ENCODE measurements at places on chromosomes 13 and 19.
A peak's percentile ranks its signal among the peaks of the same experiment; 100 is the strongest.

- no peak for DNase-seq
These were observed 481.4 kb downstream of the SUCLA2 start for GRCh38 chr13:47519626-47520025.

GRCh38 chr13:32001769-32002168, 29.8 kb upstream of the FRY start:
- DNase-seq, result no peak

DNA sequence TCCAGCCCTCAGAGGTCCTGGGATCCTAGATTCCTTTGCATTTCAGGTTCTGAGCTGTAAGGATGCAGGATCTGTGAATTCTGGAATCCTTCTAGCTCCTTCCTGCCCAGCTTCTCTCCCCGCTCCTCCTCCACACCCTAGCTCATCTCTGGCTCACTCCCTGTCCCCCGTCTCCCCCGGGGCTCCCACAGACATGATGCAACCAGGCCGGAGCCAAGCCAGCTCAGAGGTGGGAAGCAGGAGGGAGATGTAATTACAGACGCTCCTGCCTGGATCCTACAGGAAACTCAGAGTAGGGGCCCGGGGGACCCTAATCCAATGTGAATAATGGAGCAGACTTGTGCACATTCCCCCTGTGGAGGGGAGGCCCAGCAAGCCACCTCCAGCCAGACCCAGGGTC, 4.5 kb downstream of the GNG8 start:
- no peak for DNase-seq

DNA sequence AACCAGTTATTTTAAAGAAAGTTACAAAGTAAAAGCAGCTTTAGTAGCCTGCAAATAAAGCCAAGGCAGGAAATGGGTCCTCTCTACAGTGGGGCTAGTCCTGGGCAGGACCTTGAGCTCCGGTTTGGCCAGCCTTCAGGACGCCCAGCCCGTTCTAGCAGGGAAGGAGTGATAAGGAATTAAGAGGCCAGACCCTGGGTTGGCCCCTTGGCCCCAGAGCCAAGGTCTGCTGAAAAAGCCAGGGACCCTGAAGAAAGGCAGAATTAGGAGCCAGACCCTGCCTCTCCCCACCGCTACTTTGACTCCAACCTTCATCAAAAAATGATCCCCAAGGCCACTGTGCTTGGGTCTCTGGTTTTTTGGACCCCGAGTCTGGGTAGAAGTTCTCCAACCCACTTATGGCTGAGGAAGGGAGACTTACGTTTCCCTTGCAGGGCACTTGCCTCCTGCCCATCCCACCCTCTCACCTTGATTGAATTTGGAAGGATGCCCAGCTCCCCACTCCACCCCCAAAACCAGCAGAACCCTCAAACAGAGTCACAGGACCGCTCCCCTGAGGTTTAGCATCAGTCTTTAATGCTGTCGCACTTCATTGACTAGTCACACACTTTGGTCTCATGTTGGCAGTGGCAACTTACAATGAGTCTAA, 3.9 kb downstream of the DNAJB1 start:
- DNase-seq, result no peak

- no peak for DNase-seq
These were observed 52.4 kb downstream of the TEX29 start for GRCh38 chr13:111372651-111373425.

GRCh38 chr19:1079566-1080111, 12.7 kb downstream of the ARHGAP45 start:
- no peak for DNase-seq

GRCh38 chr19:10899151-10899653, 27.8 kb downstream of the CARM1 start:
- no peak for DNase-seq

DNA sequence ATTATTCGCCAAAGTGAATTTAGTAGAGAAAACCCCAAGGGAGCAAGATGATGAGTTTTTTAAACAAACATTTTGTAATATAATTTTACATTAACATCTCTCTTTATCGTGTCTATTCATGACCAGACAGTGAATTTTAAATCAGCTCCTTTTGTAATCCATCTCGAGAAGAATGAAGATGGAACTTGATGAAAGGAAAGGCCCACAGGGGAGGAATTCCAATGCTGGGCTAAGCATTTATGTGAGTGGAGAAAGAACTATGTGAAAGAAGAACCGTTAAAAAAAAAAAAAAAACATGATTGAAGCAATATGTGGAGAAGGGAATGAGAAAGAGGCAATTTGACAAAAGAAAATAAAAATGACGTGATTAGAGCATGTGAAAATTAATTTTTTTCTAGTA, 170.6 kb downstream of the KCTD12 start:
- DNase-seq, result no peak

GRCh38 chr19:29273000-29273640, 60.2 kb upstream of the UQCRFS1 start:
- DNase-seq, result no peak

DNA sequence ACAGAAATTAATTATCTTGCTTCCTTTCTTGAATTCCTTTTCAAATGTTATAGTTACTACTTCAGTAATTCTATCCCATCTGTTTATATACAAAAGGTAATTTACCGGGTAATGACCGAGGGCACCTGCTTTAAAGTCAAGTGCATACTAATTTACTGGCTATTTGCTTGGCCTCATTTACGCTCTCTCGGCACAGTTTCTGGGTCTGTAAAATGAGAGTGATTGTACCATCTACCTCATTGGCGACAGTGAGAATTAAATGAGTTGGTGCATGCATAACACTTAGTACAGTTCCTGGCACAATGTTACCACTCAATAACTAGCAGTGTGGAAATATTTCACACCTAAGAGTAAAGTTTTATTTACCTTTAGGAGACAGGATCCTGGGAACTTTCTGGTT, 111.6 kb downstream of the GGACT start:
- no peak for DNase-seq

DNA sequence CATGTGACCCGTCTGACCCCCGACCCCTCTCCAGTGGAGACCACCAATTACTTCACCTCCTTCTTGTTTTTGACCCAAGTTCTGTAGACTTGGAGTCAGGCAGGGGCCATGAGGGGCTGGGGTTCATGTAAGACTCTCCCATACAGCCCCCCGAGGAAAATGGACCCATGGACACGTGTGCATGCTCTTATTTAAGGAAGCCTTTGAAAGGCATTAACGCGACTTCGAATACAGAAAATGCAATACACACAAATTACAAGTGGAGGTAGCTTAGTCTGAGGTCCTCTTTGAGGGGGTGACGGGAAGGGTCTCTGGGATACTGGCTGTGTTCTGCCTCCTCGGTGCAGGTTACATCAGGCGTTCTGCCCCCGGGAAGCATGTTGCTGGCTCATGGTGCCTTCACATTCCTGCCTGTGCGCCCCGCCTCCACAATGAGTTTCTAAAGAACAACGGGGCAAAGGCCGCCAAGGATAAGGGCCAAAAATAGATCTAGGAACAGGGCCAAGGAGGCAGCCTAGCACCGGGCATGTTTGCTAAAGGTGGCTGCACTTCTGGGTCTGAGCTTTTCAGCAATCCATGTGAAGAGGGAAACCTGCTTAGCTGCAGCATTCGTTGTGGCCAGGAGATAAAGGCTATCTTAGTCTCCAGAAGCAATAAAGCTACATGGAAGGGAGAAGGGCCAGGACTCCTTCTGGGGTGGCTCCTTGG, 54.5 kb downstream of the RAB20 start:
- no peak for DNase-seq

DNA sequence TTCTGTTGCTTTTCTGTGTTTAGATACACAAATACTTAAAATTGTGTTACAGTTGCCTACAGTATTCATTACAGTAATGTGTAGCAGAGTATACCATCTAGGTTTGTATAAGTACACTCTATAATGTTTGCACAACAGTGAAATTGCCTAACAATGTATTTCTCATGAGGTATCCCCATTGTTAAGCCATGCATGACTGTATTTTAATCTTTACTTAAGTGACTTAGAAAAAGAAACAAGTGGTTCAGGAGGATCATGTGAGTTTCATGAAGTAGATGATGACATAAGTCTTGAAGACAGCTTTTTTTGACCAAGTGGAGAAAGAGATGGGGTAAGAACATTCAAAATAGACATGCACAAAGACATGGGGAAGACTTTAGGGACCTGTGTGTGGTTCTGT, 8.4 kb upstream of the KCTD4 start:
- no peak for DNase-seq

DNA sequence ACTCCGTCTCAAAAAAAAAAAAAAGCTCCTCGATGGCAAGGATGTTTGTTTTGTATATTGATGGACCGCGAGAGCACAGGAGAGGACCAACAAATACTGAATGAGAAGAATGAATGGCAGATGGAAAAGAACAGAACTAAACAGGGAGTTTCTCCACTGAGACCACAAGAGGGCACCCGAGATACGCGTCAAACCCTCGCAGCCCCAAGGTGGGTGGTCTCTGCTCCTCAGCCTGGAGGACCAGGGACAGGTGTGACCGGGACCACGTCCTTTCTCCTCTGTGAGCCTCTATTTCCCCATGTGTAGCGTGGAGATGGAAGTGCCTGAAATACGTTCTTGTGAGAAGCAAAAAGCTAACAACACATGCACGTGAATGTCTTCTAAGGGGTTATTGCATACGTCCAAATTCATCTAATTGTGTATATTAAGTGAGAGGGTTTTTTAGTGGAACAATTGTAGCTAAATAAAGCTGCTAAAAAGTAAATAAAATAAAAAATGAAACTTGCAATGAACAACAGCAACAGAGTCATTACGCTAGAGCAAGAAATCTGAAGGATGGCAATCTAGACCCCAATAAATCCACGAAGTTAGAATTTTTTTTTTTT, 8.3 kb upstream of the CDC42EP5 start:
- DNase-seq, result no peak

DNA sequence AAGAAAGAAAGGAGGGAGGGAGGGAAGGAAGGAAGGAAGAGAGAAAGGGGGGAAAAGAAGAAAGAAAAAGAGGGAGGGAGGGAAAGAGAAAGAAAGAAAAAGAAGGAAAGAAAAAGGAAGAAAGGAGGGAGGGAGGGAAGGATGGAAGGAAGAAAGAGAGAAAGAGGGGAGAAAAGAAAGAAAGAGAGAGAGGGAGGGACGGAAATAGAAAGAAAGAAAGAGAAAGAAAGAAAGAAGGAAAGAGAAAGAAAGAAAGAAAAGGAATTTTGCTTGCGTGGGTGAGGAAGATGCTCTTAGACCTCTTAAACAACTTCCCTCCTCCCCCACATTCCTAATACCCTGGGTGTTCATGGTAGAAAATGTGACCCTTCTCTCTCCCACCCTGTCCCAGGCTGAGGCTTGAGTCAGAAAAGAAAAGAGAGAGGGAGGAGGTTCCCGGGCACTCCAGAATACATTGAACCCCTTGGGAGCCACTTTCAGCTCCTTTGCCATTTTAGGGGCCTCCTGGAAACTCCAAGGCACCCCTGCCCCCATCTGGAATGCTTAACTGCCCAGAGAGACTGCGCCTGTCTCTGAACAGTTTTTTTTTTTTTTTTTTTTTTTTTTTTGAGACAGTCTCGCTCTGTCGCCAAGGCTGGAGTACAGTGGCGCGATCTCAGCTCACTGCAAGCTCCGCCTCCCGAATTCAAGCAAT, 9.2 kb upstream of the KANK3 start:
- DNase-seq, result no peak

GRCh38 chr19:55189403-55189835, 9.3 kb upstream of the SYT5 start:
- DNase-seq, result no peak

- no peak for DNase-seq
These were observed 45.8 kb downstream of the RFX2 start for GRCh38 chr19:6064336-6065073.

DNA sequence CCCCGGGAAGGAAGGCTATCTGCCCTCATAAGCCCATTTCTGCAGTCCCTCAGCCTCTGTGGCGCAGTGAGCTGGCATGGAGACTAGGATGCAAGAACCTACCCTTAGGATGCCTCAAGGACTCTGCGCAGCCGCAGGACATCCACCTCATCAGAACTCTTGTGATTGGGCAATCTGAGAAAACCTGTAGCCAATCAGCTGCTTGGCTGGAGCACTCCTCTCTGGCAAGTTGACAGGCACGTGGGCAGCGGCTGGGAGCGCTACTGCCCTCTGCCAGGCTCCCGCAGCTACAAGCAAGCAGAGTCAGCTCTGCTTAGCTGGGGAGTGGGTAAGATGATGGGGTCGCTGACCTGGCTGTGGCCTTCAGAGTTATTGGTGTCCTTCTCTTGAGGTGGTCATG, 1.5 kb upstream of the ECSIT start:
- peak; percentile 85 for DNase-seq

- no peak for DNase-seq
These were observed 18.8 kb upstream of the GTF2F2 start for GRCh38 chr13:45101327-45102018.

- no peak for DNase-seq
These were observed 458.9 kb downstream of the SLITRK1 start for GRCh38 chr13:83423381-83423780.

DNA sequence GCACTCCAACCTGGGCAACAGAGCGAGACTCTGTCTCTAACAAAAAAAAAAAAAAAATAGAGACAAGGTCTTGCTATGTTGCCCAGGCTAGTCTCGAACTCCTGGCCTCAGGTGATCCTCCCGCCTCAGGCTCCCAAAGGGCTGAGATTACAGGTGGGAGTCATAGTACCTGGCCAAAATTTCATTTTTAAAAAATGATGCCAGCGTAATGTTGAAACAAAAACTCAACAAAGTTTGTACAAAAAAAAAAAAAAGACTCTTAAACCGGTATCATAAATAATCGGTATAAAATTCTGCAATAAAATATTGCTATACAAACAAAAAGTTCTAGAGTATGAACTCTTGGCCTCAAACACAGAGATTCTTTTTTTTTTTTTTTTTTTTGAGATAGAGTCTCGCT, 3.5 kb downstream of the GMFG start:
- no peak for DNase-seq

GRCh38 chr13:32087955-32088747, 56.6 kb downstream of the FRY start:
- DNase-seq, result no peak

DNA sequence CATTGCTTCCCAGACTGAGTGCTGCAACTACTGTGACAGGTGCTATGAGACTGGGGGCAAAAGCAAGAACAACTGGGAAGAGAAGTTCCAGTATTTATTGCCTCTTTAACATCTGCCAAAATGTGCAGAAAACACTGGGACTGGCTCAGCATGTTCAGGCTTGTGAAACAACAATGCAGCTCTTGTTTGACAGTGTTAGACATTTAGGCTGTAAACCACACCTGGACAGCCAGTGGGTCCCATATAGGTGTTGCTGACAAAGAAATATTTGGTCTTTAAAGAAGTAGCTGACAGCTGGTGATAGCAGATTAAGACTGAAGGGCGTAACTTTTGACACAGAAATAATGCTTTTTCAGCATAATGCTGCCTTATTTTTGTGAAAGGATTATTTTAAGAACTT, 88.1 kb downstream of the STOML3 start:
- DNase-seq, result no peak
